Stimulated activated naive CD8-positive, alpha-beta T cell treated with anti-CD3 and anti-CD28 coated beads, Interleukin-15, Interleukin-2, amounts not matched to agents 100 U/mL and 50 U/mL, for 24 hours (primary cell): ENCODE measurements at places on chromosomes 16 and 17.

GRCh38 chr17:59311051-59311468 is 20.4 kb upstream of the YPEL2 start:
- peak; percentile 23 for DNase-seq

DNA sequence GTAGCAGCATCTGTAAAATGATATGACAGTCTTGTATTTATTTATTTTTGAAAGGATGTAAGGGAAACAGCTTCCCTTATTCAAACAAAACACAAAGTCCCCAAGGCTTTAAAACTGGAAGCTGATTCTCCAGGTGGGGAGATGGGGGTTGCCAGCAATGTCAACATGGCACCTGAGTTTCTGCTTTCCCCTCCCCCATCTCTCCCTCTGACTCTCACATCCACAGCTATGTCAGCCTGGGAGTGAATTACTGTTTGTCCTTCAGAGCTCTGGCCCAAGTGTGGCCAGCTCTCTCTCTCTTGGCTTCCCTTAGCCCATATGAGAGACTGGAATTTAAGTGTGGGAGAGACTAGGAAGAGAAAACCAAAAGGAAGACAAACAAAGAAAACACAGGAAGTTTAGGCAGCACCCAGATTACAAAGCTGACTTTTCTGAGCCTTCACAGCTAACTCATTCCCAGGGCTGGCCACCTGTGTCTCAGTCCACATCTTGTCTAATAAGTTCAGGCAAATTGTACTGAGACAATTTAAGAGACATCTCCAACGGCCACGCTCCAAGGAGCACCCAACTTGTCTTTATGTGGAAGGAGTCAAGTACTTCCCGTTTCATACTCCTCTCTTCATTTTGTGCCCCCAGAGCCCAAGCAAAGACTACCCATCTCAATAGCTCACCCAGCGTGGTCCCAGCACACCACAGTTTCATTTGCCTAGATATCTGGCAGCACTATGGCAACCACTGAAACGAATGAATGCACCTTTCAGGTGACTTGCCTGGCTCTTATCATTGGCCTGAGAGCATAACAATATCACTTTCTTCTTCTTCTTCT is 69.2 kb downstream of the SOX9 start:
- no peak for DNase-seq

DNA sequence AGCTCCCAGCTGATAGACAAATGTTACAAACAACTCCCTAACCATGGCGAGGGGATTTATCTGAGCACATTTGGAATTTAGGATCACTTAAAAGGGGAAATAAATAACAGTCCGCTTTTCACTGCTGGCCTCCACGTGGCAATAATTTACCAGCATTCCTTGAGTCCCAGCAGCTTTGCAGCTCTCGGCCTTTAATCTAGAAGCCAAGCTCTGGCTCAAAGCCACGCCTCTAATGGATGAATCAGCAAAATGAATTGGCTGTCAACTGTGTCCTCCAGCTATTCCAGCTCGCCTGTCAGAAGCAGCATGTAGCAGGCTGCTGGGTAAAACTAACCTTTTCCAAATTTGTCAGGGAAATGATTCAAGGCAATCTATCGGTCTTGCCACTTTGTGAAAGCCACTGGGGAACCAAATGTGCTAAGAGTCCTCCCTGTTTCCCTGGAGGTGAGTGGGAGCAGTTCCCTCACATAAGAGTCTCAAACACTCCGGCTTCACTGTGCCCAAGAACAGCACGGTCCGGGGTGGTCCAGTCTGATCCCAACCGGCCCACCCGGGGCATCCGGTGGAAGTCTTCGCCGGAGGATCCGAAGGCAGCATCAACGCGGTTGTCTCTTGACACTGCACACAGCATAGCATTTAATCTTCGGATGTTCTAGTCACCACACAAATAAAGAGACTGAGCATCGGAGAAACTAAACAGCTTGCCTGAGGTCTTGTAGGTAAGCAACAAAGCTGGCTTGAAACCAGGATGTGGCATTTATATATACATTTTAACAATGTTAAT is 143.3 kb downstream of the PARN start:
- no peak for DNase-seq

- no peak for DNase-seq
Observed at GRCh38 chr16:85473909-85474620, 139.1 kb upstream of the GSE1 start.
